ENCODE measurements at places on chromosomes 12 and 14.

GRCh38 chr12:72031066-72031465 lies 92.4 kb downstream of the TPH2 start:
- no peaks in the 10 kb centered on the region for H3K4me1 ChIP-seq
- H3K27me3 ChIP-seq: no peaks in the 10 kb centered on the region
- H3K4me3 ChIP-seq: no peak overlapping the region

GRCh38 chr12:50201987-50202521 lies 34.9 kb upstream of the CERS5 start:
- peaks cover 18% of the 10 kb centered on the region for H3K36me3 ChIP-seq
- DNase-seq: peak; percentile 81
- no peaks in the 10 kb centered on the region for H3K27me3 ChIP-seq
- no peak overlapping the region for H3K4me3 ChIP-seq
- peak overlapping the region; percentile 87 for H3K27ac ChIP-seq

DNA sequence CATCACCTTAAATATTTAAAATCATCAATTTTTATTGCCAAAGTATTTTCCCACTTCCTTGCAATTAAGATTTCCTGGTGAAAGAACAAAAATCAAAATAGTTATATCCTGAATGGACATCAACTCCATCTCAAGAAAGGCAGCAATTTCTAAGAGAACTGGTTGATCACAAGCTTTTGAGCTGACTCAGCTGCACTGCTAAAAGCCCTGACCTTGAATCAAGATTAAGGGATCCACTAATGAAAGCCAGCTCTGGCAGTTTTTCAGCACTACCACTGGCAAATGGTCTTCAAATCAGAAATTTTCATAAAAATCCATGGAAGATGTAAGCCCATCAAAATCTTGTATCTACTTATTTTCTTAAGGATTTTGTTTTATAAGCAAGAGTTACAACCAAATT lies 123.4 kb downstream of the SLC6A15 start:
- H3K4me3 ChIP-seq: no peak overlapping the region
- no peaks in the 10 kb centered on the region for H3K27me3 ChIP-seq
- no peak for DNase-seq

GRCh38 chr12:128727999-128728398 lies 95.8 kb downstream of the SLC15A4 start:
- no peak overlapping the region for H3K4me3 ChIP-seq
- DNase-seq: no peak
- H3K4me1 ChIP-seq: peaks cover 15% of the 10 kb centered on the region
- no peaks in the 10 kb centered on the region for H3K36me3 ChIP-seq
- H3K27me3 ChIP-seq: peaks cover 20% of the 10 kb centered on the region

- peaks cover 4% of the 10 kb centered on the region for H3K36me3 ChIP-seq
- peak within 1 kb of the TSS; percentile 89 for H3K4me3 ChIP-seq
- peak; percentile 93 for DNase-seq
- H3K27me3 ChIP-seq: no peaks in the 10 kb centered on the region
- peak within 1 kb of the TSS; percentile 99 for H3K27ac ChIP-seq
- no peaks in the 10 kb centered on the region for H3K4me1 ChIP-seq
These were observed at the start of gene TEP1 for GRCh38 chr14:20412876-20413743. Gene TEP1 (minus strand): TSS chr14:20413501. CDS start chr14:20408439, 5,062 bp downstream.

DNA sequence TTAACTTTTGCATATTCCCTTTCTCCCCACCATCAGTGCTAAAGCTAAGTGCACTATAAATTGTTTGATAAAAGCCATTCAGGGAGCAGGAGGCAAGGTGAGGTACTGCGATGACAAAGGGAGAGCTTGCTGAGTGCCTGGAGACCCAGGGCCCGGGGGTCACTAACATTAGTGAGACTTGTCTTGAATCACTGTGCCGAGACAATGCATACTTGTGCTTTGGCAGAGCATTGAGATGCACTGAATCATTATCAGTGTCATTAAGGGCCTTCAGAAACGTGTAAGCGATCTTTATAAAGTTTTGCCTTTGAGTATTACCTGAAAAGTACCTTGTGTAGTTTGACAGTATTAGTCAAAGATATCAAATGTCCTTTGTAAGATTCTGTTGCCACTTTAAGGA lies 447.5 kb downstream of the PCNX1 start:
- H3K27me3 ChIP-seq: no peaks in the 10 kb centered on the region
- H3K27ac ChIP-seq: no peak overlapping the region
- H3K36me3 ChIP-seq: no peaks in the 10 kb centered on the region
- DNase-seq: no peak
- H3K4me1 ChIP-seq: peaks cover 4% of the 10 kb centered on the region

GRCh38 chr12:91868054-91868453 lies 277.6 kb downstream of the BTG1 start:
- H3K36me3 ChIP-seq: no peaks in the 10 kb centered on the region
- no peak overlapping the region for H3K27ac ChIP-seq
- no peak overlapping the region for H3K4me3 ChIP-seq
- no peaks in the 10 kb centered on the region for H3K27me3 ChIP-seq
- H3K4me1 ChIP-seq: no peaks in the 10 kb centered on the region

DNA sequence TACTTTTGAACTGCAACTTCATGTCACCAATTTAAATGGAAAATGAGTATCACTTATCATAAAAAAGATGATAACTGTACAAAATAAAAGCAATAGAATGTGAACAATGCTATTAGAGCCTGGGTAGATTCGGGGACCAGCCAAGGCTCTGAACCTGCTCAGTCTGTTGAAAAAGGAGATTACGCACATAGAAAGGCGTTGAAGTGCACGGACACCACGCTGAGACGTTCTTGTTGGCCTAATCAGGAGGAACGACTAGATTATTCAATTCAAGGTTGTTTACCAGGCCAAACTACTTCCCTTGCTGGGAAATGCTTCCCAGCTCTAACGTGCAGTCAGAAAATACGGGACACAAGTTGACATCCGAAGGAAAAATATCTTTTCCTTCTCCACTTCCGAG lies 23.5 kb upstream of the BDKRB1 start:
- no peak for DNase-seq
- H3K4me1 ChIP-seq: peaks cover 32% of the 10 kb centered on the region
- peaks cover 75% of the 10 kb centered on the region for H3K36me3 ChIP-seq
- H3K4me3 ChIP-seq: no peak overlapping the region
- H3K27ac ChIP-seq: no peak overlapping the region

- H3K4me1 ChIP-seq: peaks cover 2% of the 10 kb centered on the region
- H3K27me3 ChIP-seq: no peaks in the 10 kb centered on the region
- no peak overlapping the region for H3K27ac ChIP-seq
- no peaks in the 10 kb centered on the region for H3K36me3 ChIP-seq
- H3K4me3 ChIP-seq: no peak overlapping the region
These were observed 23.2 kb upstream of the RIN3 start for GRCh38 chr14:92490239-92490959.

GRCh38 chr12:22173177-22173576 lies 127.2 kb downstream of the CMAS start:
- no peak for DNase-seq
- H3K27me3 ChIP-seq: no peaks in the 10 kb centered on the region
- H3K36me3 ChIP-seq: no peaks in the 10 kb centered on the region
- no peak overlapping the region for H3K27ac ChIP-seq
- no peak overlapping the region for H3K4me3 ChIP-seq

DNA sequence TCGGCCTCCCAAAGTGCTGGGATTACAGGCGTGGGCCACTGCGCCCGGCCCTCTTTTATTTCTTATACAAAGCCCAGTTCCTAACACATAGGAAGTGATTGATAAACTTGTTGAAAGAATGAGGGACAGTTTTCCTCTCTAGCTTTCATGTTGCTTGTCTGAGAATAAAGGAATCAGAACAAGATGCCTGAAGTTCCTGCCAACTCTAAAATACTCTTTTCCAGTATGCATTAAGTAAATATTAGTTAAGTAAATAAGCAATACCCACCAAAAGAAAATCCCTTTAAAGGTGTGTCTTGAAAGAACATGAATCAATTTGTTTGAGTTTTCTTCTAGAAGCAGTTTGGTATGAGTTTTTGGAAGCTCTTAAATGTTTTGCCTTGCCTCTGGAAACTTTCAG lies 24.4 kb upstream of the CD27 start:
- peaks cover 1% of the 10 kb centered on the region for H3K4me1 ChIP-seq
- DNase-seq: no peak
- no peaks in the 10 kb centered on the region for H3K27me3 ChIP-seq
- no peak overlapping the region for H3K27ac ChIP-seq

DNA sequence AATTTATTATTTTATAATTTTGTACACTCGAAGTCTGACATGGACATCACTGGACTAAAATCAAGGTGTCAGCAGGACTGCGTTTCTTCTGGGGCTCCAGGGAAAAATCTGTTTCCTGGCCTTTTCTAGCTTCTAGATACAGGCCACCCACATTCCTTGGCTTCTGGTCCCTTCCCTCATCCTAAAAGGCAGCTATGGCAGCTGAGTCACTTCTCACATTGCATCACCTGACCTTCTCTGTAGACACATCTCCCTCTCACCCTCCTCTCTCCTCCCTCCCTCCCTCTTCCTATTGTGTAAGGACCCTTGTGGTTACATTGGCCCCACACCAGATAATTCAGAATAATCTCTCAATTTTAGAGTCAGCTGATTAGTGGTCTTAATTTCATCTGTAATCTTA lies 92.4 kb downstream of the RPS6KA5 start:
- no peak overlapping the region for H3K27ac ChIP-seq
- H3K36me3 ChIP-seq: no peaks in the 10 kb centered on the region
- no peaks in the 10 kb centered on the region for H3K27me3 ChIP-seq
- no peak overlapping the region for H3K4me3 ChIP-seq
- no peaks in the 10 kb centered on the region for H3K4me1 ChIP-seq

- DNase-seq: peak; percentile 93
- no peaks in the 10 kb centered on the region for H3K27me3 ChIP-seq
- H3K4me1 ChIP-seq: no peaks in the 10 kb centered on the region
- H3K4me3 ChIP-seq: no peak overlapping the region
- H3K36me3 ChIP-seq: peaks cover 66% of the 10 kb centered on the region
These were observed 64.3 kb downstream of the DCAF5 start for GRCh38 chr14:69088586-69088985.

DNA sequence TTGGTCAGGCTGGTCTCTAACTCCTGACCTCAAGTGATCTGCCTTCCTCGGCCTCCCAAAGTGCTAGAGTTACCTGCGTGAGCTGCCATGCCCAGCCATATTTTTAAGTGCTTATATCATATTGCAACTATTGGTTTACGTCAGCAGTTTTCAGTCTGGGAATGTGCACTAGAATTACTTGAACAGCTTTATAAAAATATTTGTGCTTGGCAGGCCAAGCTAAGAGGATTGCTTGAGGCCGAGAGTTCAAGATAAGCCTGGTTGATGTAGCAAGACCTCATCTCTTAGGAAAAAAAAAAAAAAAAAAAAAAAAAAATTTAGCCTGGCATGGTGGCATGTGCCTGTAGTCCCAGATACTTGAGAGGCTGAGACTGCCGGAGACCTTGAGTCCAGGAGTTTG lies 17.1 kb downstream of the KIAA0586 start:
- H3K4me1 ChIP-seq: no peaks in the 10 kb centered on the region
- H3K4me3 ChIP-seq: no peak overlapping the region
- peaks cover 68% of the 10 kb centered on the region for H3K36me3 ChIP-seq
- DNase-seq: no peak

- DNase-seq: peak; percentile 68
- H3K27ac ChIP-seq: no peak overlapping the region
- peaks cover 33% of the 10 kb centered on the region for H3K4me1 ChIP-seq
These were observed 1.0 kb upstream of the KDM2B start for GRCh38 chr12:121581686-121582429.

DNA sequence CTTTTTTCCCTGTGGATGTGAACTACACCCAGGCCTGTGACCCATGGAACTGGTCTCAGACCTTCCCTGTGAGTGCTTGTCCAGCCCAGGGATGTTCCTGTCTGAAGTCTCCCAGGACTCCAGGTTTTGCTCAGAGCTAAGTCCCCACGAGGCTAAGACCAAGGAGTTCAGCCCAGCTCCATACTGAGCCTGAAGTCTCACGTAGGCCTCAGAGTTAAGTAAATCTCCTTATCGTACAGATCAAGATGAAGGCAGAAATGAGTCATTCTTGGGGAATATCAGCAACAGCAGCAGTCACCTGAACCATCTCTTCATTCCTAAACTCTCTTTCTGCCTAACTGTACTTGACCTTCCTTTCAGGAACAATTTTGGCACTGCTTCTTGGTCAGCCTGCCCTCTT lies 139.8 kb downstream of the ANO6 start:
- H3K27ac ChIP-seq: no peak overlapping the region
- no peak overlapping the region for H3K4me3 ChIP-seq
- H3K4me1 ChIP-seq: peaks cover 5% of the 10 kb centered on the region
- no peaks in the 10 kb centered on the region for H3K27me3 ChIP-seq
- no peak for DNase-seq
- H3K36me3 ChIP-seq: peaks cover 12% of the 10 kb centered on the region

DNA sequence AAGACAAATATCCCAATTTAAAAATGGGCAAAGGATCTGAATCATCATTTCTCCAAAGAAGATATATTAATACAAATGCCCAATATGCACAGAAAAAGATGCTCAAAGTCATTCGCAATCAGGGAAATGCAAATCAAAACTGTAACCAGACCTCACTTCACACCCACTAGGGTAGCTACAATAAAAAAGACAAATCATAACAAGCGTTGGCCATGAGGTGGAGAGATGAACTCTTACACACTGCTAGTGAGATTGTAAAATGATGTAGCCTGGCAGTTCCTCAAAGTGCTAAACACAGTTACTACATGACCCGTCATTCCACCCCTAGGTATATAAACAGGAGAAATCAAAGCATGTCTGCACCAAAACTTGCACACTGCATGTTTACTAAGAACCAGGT lies 30.4 kb downstream of the CDC42BPB start:
- H3K4me3 ChIP-seq: no peak overlapping the region
- peaks cover 20% of the 10 kb centered on the region for H3K4me1 ChIP-seq
- H3K27me3 ChIP-seq: no peaks in the 10 kb centered on the region

- no peak overlapping the region for H3K4me3 ChIP-seq
- H3K27me3 ChIP-seq: peaks cover 16% of the 10 kb centered on the region
- H3K27ac ChIP-seq: no peak overlapping the region
- H3K4me1 ChIP-seq: peaks cover 5% of the 10 kb centered on the region
- no peak for DNase-seq
- H3K36me3 ChIP-seq: no peaks in the 10 kb centered on the region
These were observed 41.1 kb upstream of the CLMN start for GRCh38 chr14:95360828-95361227.

DNA sequence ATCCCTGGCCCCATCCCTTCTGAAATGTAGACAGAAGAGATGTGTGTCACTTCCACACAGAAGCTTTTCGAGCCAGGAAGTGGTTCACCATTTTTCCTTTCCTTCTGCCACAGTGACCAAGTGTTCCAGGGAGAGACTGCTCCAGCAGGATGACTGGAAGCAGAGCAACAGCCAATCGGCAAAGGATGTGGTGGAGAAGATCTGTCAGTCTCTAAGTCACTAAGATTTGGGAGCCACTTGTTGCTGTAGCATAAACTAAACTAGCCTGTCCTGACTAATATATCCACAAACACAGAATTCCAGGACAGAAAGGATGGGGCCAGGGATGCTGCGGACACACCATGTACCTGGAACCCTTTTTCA lies 42.9 kb downstream of the DUSP6 start:
- no peaks in the 10 kb centered on the region for H3K36me3 ChIP-seq
- H3K27ac ChIP-seq: no peak overlapping the region
- peak; percentile 17 for DNase-seq
- H3K4me1 ChIP-seq: peaks cover 4% of the 10 kb centered on the region
- H3K4me3 ChIP-seq: no peak overlapping the region
- no peaks in the 10 kb centered on the region for H3K27me3 ChIP-seq

Measured in mesenchymal stem cell (in vitro differentiated cells and primary cell).